Fibroblast of skin of left biceps (primary cell): ENCODE measurements at places on chromosomes 3 and 15.

DNA sequence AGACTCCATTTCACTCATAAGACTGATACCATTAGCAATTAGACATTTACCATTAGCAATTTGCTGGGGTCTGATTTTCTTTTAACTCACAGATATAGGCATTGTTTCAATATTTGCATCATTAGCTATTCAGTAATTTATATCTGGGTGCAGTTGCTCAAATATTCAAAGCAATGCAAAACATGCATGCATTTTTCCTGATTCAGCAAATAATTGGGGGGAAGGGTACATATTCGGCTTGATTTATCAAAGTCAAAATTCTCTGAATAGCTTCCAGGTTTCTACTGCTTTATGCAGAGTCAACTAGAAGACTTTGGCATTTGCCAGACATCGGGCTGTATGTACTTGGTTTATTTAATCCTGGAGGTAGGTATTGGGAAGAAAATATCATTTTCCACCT lies 315.6 kb upstream of the NR2F2 start:
- DNase-seq: no peak

DNA sequence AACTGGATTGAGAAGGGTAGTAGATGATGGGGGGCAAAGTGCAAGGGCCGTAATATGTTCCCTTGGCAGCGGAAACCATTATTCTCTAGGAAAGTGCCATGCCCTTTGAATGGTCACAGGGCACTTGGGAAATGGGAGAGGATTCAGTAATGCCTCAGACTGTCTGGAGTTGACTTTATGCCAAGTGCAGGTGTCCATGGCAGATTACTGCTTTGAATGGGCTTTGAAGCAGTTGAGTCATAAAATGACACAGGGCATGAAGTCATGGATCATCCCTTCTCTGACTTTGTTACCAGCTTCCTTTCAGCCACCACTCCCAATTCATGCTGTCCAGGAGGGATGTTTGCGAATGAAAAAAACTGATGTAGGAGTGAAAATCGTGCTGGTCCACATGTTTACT lies 20.1 kb downstream of the AADACL2 start:
- DNase-seq: no peak

DNA sequence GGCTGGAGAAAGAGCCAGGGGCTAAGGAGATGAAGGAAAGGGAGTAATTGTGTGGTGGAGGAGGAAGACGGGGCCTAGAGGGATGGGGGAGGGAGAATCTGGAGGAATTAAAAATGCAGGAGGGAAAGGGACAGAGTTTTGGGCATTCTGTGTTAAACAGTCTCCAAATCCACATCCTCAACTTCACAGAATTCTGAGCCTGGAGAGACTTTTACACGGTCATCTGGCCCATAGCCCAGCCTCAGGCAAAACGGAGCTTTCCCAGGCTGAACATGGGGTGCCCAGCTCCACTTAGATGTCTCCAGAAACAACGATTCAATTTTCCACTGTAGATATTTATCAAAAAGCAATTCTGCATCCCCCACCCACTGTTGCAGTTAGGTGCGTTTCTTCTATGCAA lies 137.6 kb upstream of the HACD2 start:
- DNase-seq: no peak

GRCh38 chr3:106381286-106381938 lies 512.6 kb upstream of the CBLB start:
- DNase-seq: no peak

GRCh38 chr15:35305031-35305550 lies 220.0 kb upstream of the NANOGP8 start:
- no peak for DNase-seq

- no peak for DNase-seq
Measured at GRCh38 chr3:36393563-36393962, 13.3 kb downstream of the STAC start.

GRCh38 chr3:195907934-195908693 lies at the start of gene TNK2:
Gene TNK2, minus strand, starts transcription at chr3:195908551. Its CDS starts 19,963 bp downstream, at chr3:195888588.
- DNase-seq: no peak
